ENCODE measurements at places on chromosomes 6 and 20. TPM values are rescaled to one million over a fixed set of nuclear protein-coding genes. Genes with fewer than 3 reads are reported as not detected.

DNA sequence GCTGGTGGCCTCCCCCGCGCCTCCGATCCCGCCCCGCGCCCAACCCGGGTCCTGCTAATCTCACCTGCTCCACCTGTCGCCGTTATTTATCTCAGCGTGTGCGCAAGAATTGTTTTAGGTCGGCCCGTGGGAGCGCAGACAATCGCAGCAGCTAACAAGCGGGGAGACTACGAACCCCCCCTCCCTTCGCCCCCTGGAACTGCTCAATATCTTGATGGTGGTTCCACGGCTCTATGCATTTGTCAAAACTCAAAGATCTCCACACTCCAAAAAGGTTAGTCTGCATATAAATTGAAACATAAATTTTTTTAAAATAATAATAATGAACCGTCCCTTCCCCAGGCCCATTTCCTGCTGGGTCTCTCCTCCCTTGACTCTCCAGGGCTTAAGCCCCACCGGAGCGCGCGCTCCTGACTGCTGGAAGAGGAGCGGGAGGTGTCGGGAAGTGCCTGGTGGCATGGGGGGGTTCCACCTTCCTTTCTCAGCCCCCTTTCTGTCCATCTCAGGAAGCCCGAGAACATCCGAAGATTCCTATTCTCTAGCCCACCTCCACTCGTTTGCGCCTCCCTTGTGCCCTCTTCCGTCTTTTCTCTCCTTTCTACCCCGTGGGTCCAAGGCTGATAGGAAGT lies 1.6 kb upstream of the MDGA1 start:
- DNase-seq, result no peak

- no peak for DNase-seq
Measured at GRCh38 chr6:89689732-89690131, 51.2 kb upstream of the LYRM2 start.

- no peak for DNase-seq
Measured at GRCh38 chr6:33716379-33716778, 4.9 kb upstream of the UQCC2 start.

DNA sequence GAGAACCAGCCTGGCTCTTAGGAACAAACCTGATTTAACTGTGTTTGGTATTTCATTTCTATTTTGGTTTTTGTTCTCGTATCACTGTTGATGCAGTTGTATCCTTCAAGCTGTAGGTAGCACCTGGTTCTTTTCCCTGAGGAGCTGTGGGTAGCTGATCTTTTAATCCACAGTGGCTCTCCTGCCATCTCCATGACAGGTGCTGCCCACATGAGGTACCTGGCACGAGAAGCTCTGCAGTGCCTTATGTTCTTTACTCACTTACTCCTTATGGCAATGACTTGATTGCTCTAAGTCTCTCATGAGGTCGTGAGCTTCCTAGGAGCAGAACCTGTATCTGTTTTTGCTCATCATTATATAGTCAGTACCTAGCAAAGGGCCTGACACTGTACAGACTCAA lies 74.3 kb upstream of the EMILIN3 start:
- DNase-seq, result no peak

DNA sequence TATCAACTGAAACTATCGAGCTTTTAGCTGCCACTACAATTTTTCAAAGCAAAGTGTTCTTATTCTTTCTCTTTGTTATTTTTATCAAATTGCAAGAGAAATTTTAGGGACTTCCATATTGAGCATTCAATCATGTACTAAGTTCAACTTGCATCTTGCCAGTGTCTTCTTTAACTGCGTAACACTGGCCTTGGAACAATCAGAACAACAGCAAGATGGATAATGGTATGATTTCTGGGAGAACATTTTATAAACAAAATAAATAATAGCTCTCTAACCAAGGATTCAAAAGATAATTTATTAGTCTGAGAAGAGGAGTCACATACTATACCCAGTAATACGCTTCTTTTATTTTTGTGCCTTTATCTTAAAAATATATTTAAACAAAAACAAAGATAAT lies 168.0 kb downstream of the ISM1 start:
- no peak for DNase-seq

DNA sequence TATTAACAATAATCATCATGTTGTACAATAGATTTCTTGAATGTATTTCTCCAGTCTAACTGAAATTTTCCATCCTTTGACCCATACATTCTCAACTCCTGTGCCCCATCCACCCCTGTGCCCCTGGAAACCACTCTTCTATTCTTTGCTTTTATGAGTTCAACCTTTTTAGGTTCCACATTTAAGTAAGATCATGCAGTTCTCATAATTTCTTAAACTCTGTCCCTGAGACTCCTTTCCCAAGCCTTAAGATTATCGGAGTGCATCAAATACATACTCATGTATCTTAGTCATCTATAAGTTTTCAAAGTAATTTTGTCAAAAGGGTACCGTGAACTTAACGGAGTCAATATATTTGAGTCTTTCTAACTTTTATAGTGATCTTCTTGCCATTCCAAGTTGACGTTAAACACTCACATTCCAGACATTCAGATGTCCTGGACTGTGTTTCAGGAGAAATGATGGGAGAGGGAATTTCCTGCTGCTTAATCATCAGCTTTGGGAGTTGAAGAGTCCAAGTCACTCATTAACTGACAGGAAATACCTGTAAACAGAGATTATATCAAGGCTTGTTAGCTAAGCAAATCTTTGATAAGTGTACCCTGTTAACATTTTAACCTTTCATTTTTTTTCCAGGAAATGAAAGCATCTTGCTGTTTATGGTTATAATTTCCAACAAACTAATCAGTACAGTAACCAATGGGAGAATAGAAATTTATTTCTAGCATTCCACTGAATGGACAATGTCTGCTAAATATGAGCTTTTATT lies 73.3 kb downstream of the ADGRG6 start:
- DNase-seq, result no peak

The ADGRB3 gene
- 8.5 TPM for total RNA-seq
